ENCODE measurements at places on chromosomes 6 and 20.

GRCh38 chr20:35909176-35909575, 45.1 kb downstream of the SCAND1 start:
- DNase-seq, result no peak

DNA sequence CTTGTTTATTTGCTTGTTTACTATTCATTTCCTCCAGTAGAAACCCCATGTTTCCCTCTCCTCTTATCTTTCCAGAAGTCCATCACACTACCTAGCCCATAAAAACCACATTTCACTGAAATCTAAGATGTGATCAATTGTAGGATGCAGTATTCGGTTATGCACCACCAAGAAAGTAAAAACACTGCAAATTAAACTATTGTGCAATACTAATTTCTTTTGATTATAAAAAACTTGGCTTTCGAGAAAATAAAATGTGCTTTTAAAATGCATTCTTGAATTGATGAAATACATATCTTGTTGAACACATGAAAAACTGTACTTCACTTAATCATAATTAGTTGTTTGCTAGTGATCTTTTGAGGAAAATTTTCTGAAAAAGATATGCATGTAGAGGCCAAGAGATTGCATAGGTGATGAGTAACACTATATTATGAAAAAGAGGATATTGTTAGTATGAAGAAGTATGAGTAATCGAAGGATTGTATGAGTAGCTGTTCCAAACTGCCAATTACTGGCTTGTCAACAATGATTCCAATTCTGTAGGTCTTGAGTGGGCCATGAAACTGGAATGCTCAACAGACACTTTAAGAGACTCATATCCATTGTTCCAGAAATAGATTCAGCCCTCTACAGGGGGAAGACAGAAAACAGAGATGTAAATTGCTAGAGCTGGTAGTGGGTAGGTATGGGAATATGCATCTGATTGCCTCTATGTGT, 79.7 kb downstream of the RNF217 start:
- no peak for DNase-seq

- no peak for DNase-seq
Measured at GRCh38 chr20:1185790-1186334, 1.1 kb upstream of the TMEM74B start.

DNA sequence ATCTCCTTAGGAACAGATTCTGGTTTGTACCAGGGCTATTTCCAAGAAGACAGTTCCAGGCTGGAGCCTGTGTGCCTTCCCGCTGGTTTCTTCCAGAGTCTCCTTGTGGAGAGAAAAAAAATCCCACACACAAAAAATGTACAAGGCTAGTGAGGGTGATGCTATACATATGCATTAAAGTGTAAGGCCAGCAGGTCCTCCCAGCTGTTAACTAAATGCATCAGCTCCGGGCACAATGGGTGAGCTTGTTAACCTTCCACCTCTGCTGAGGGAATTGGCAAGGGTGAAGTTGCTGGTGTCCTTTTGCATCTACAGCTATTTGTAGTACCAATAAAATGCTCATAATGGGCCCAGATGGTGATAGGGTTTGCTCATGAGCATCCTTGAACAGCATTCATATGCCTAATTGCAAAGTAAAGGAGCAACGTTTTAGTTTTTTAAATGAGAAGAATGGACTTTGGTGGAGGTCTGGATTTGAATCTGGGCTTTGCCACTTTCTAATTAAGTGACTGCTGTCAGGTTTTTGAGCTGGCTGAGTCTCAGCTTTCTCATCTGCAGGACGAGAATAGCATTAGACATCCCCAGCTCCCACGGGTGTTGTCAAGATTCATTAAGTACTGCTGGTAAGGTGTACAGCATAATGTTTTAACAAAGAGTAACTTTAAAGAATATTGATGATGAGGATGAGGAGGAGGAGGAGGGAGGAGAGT, 361.8 kb downstream of the QKI start:
- no peak for DNase-seq

DNA sequence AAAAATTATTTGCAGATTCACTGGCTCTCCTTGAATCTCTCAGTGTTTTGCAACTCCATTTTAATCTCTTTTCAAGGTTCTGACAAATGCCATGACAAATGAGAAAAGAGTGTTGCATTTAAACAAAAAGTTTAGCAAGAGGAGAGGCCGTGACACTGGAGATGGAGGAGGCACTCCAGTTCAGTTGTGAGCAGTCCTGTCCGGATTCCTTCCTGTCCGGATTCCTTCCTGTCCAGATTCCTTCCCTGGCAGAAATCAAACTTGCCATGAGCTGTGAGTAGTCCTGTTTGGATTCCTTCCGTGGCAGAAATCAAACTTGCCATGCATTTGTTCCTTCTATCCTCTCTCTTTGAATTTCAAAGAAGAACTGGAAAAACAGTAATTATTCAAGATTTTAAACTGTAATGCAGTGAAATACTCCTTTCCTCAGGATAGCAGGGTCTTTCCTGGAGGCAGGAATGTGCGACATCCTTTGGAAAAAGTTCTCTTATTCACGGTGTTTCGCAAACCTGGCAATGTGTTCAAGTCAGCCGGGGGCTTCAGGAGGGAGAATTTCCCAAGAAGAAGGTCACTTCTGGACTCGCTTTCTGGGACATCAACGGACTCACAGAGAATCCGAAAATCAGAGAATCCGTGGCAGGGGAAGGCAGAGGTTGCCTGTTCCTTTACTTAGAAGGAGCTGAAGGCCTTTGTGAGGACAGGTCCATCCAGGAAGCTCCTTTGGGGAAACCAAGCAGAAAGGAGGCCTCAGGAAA, 48.7 kb upstream of the DACT2 start:
- no peak for DNase-seq

- DNase-seq, result no peak
Measured at GRCh38 chr20:16692009-16692408, 37.8 kb upstream of the SNRPB2 start.

DNA sequence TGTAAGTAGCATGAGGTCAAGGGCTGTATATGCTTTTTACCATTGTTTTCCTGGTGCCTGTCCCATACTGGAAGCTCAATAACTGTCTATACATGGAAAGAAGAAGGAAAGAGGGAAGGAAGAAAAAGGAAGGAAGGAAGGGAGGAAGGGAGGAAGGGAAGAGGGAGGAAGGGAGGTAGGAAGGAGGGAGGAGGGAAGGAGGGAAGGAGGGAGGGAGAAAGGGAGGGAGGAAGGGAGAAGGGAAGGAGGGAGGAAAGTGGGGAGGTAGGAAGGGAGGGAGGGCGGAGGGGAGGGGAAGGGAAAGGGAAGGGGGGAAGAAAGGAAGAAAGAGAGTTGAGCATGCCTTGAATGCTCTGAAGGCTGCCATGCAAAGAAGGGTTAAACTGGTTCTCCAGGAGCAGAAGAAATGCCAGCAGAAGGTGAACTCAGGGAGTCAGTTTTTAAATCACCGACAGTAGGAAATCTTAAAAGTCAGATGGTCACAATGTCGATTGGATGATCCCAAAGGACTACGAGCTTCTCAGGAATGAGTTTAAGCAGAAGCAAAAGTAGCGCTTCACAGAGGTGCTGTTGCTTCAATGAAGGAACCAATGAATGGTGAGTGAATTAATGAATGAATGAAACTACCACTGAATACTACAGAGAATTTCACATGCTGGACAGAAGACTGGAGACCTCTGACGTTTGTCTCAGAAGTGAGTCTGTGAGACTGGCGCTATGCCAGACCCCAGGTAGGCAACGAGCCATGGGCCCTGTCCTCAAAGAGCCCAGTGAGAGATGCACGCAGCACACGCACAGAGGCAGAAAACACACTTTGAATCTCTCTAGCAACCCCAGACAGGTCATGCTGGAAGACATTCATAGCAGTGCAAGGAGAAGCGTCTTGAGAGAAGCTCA, 117.6 kb downstream of the MRPL14 start:
- DNase-seq, result no peak

DNA sequence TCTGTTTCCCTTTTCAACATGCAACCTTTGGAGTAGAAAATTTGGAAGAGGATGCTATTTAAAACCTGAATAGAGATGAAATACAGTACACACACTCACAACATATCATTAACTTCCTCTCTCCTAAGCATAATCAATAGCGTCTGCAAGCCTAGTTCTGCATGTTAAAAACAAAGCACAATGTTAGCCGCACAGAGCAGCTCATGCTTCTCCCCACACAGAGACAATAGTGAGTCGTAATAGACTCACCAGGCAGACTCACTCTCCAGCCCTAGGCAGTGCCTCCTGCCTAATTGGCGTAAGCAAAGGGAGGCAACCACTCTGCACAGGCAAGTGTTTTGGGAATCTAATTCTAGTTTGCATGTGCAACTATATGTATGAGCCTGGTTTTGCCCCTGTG, 45.8 kb upstream of the ARID1B start:
- no peak for DNase-seq

- no peak for DNase-seq
Measured at GRCh38 chr6:31115941-31116560, 1.5 kb downstream of the PSORS1C1 start.

- DNase-seq, result no peak
Measured at GRCh38 chr6:137246791-137247202, 27.6 kb upstream of the IFNGR1 start.

- DNase-seq, result no peak
Measured at GRCh38 chr6:16270178-16270794, 31.9 kb downstream of the GMPR start.

DNA sequence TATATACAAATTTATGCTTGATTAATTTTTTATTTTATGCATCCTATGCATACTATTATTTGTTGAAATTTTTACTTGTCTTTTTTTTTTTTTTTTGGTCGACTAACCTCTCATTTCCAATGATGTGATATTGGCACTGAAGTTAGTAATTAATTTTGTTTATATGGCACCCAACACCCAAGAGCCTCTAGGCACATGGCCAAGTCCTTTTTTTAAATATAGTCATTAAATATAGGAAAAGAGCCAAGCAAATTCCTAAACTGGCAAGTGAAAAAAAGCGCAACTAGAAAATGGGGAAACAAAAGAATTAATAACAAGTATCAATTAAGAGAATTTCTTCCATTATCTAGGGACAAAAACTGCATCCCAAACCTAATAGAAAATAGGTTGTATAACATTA, 85.5 kb upstream of the HS3ST5 start:
- no peak for DNase-seq

- DNase-seq, result no peak
Measured at GRCh38 chr6:36555750-36556252, 8.5 kb upstream of the STK38 start.

All from stimulated activated CD8-positive, alpha-beta memory T cell treated with anti-CD3 and anti-CD28 coated beads, Interleukin-4, amount 100 ng/mL, for 1 hour (primary cell).